WTC11 (cell line): ENCODE measurements at places on chromosomes 6 and 20. TPM values are rescaled to one million over a fixed set of nuclear protein-coding genes. Genes with fewer than 3 reads are reported as not detected.

Gene BNIP5
- total RNA-seq = 0.05 TPM in 1 of 3 replicates, not detected in the others

- DNase-seq = no peak
Measured at GRCh38 chr20:1062334-1063010, 55.9 kb upstream of the PSMF1 start.

Gene PLA2G7
- 2.3 to 2.4 TPM (median 2.3 TPM) in 3 replicates for total RNA-seq

DNA sequence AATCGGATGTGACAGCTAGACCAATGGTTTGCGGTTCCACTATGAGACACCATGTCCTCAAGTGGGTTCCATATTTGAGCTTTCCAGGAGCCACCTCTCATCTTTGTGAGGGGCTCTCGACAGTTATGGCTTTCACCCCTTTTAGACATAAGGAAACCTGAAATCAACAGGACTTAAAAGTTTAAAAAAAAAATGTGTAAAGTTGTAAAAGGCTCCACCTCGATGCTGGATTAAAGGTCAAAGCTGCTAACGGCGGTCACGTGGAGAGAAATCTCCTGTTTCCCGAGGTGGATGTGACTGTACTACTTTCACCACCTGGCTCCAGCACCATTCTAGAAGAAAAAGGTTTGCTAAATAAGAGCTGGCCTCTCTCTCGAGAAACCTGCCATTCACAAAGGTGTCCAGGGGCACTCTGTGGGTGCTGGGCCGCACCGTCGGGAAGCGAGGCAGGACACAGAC, 542 bp downstream of the ATP5F1E start:
- DNase-seq = no peak

DNA sequence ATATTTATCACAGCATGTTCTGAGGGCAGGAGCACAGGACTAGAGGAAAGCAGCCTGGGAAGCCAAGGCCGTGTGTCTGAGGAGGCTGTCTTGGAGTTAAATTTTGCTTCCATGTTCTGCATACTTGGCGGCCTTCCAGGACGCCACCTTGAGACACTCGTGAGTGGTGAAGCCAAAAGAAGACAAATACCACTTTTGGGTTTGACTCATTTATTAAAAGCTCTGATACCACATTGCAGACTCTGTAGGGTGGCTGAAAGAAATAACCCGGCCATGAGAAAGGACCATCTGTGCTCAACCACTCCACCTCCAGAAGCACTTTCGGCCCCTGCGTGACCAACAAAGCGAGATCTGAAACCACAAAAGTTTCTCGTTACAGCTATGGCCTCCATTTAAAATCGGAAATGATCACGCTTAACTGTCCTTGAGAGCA, 120.0 kb downstream of the TMEM242 start:
- DNase-seq = no peak

DNA sequence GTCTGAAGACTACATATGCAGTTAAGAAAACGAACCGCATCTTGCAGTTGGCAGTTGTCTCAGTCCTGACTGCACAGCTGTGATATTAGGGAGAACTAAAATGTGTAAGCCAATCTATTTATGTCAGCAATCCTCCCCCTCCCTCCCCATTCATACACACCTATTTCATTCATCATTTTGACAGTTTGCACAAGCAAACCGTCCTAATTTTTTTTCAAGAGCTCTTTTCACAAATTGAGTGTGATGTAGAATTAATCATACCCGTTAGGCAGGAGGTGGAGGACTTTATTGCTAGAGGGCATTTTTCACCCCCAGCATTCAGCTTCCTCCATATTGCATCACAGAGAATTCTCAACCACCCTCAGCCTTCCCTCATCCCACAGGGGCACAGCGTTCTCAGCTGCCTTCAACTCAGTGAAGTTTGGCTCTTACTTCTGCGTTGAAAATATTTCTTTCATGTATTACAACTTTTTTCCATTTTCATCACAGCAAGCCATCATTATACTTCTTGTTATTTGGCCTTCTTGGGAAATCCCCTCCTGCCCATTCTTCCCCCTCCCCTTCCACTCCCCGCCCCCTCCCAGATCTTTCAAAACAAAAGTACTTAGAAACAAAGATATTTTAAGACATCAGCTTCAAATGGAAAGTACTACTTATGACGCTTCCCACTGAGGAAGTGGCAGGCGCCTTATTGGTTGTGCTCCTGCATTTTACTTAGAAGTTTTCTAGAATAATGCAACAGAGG, 37.5 kb downstream of the NOX3 start:
- no peak for DNase-seq
